ENCODE measurements at places on chromosomes 3 and 15.

- no peak for DNase-seq
Measured at GRCh38 chr3:13535905-13536304, 13.0 kb upstream of the FBLN2 start.

DNA sequence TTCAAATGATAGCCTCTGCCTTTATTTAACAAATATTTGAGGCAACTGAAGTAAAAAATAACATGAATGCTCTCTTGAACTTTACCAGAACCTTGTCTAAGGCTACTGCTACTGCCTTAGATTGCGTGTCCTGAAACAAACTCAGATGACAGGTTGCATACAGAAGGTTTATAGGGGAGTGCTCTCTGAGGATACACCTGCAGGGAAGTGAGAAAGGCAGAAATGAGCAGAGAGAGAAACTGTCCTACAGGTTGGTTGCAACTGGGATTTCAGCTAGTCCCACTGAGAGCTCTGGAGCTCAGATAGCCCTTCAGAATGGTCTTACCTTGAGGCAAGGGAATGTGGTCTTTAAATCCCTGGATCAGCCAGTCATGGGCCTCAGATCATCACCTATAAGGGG is 165.5 kb downstream of the IL5RA start:
- DNase-seq = no peak

GRCh38 chr3:65107174-65107573 is 419.4 kb upstream of the ADAMTS9 start:
- DNase-seq = peak; percentile 28

DNA sequence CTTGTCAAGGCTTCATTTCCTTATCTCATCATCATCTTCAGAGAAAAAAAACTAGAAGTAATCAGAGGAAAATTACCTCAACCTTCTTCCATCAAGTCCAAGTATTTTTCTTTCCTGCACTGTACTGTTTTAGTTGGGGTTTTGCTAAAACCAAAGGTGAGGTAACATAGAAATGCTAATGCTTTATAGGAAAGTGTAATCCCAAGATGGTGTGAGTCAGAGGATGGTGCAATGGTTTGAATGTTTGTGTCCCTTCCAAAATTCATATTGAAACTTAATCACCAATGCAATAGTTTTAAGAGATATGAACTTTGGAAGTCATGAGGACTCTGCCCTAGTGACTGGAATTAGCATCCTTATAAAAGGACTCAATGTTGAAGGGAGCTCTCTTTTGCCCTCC is 79.5 kb downstream of the KBTBD8 start:
- peak; percentile 55 for DNase-seq

- DNase-seq = no peak
Measured at GRCh38 chr15:43242616-43243015, 21.8 kb upstream of the EPB42 start.

GRCh38 chr3:101081999-101082398 is 88.8 kb upstream of the ABI3BP start:
- DNase-seq = no peak

DNA sequence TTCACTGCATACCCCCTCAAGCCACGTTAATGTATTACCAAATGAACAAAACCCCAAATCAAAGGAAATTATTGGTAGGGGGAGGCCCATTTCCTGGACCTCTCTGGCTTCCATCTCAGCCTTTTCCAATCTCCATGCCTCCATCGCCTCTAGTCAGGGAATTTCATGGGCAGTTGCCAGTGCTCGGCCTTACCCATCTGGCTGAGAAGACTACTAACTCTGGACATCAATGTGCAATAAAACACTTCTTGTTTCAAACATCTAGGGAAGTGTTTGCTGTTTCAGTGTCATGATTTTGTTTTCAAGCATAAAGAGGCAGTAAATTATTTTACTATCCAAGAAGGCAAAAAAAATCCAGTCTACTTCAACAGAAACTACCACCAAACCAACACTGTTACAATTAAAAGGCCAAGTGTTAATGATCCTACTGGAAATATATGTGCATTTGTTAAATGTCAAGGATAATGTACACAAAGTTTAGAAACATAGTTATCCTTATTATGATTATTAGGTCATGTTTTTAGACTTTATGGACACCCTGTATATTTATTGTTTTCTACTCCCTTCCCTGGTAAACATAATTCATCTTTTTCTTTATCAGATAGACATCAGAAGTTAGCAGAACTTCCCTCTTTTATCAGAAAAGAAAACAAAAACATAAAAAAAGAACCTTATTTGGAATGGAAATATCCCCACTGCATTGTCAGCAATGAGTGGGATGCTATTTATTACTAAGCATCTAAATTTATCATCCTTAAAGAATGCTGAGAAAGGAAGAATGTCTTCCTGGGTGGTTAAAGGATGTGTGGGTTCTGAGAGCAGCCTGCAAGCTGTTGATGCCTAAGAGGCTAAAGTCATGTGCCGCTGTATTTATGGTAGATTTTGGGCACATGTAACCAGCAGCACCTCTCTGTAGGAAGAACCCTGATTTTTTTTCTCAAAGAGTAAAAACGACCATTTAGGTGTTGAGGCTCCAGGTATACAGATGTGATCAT is 15.2 kb downstream of the LDHAL6B start:
- peak; percentile 86 for DNase-seq

- DNase-seq = no peak
Measured at GRCh38 chr3:186361246-186361761, 730 bp downstream of the DGKG start.

- DNase-seq = no peak
Measured at GRCh38 chr15:41935566-41936020, 36.8 kb downstream of the EHD4 start.

DNA sequence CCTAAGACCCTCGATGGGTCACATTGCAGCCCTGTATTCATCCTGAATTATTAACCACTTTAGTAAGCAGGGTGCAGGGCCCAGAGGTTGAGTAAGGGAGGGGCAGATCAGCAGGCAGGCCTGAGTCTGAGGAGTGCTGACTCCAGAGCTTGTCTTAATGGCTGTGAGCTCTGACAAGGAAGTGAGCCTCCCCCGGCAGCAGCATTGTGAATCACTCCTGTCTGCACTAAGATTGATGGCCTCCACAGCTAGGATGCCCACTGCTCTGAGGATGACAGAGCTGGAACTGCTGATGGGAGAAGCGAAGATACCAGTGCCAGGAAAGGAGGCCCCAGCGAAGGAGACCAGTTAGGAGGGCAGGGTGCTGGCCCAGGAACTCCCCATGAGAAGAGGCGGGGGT is 46.5 kb upstream of the CCDC174 start:
- DNase-seq = peak; percentile 22

DNA sequence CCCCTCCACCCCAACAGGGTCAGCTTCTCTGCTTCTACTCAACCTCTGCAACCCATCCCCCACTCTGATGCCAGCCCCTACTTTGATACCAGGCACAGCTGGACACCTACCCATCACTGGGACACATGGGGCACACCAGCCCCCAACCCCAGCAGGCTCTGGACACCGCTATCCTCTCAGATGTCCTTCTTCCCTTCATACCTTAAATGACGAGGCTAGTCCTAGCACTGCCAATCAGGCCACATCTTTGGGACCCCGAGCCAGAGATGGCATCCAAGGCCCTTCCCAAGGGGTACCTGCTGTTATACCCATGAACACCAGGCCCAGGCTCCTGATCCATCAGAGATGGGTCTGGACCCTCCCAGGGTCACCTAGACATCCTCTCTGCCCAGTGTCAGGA is 10.6 kb downstream of the POC1A start:
- DNase-seq = no peak

- no peak for DNase-seq
Measured at GRCh38 chr15:76433798-76434400, 97.3 kb downstream of the ISL2 start.

GRCh38 chr3:161800985-161801559 is 304.5 kb downstream of the OTOL1 start:
- no peak for DNase-seq

- DNase-seq = no peak
Measured at GRCh38 chr3:147371771-147372340, 34.5 kb downstream of the ZIC4 start.

GRCh38 chr15:35929740-35930444 is 383.9 kb upstream of the DPH6 start:
- no peak for DNase-seq

DNA sequence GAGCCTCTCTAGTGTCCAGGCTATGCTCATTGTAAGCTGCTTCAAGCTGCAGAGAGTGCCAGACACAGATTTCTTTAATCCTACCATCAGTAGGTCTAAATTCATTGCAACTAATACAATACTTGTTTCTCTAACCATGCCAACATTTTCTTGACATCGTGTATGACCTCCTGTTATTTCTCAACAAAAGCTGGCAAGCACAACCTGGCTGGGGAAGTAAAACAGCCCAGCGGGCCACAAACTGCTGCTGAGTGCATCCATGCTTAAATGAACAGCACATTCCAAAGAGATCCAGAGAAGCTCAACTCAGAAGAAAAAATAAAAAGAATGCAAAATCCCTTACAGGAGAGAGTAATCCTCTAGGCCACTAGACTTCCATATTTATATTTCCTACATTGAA is 36.5 kb downstream of the GMNC start:
- peak; percentile 69 for DNase-seq

- peak; percentile 70 for DNase-seq
Measured at GRCh38 chr15:48681353-48681752, 35.8 kb upstream of the FBN1 start.

DNA sequence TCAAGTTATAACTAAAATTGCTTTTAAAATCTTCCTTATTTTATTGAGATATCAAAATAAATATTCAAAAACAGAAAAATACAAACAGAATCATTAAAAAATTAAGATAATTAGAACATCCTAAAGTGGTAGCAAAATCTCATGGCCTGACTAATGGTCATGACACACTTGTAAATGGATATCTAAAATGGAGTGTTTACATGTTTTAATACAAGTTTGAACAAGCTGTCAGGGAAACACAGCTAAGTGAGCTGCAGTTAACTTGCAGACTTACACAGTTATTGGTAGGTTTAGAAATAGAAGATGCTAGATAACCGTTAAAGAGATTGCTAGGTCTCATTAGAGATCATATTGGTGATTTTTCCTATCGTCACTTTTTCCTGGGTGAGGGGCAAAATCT is 242.3 kb downstream of the LPP start:
- DNase-seq = no peak

GRCh38 chr3:158710601-158711000 is 21.7 kb downstream of the RARRES1 start:
- no peak for DNase-seq

GRCh38 chr3:167728176-167728575 is 6.5 kb downstream of the PDCD10 start:
- DNase-seq = peak; percentile 66

GRCh38 chr3:54565956-54566355 is 361.9 kb downstream of the LRTM1 start:
- DNase-seq = no peak

All from fibroblast of mammary gland (primary cell).